ENCODE measurements at places on chromosomes 16 and 17.

DNA sequence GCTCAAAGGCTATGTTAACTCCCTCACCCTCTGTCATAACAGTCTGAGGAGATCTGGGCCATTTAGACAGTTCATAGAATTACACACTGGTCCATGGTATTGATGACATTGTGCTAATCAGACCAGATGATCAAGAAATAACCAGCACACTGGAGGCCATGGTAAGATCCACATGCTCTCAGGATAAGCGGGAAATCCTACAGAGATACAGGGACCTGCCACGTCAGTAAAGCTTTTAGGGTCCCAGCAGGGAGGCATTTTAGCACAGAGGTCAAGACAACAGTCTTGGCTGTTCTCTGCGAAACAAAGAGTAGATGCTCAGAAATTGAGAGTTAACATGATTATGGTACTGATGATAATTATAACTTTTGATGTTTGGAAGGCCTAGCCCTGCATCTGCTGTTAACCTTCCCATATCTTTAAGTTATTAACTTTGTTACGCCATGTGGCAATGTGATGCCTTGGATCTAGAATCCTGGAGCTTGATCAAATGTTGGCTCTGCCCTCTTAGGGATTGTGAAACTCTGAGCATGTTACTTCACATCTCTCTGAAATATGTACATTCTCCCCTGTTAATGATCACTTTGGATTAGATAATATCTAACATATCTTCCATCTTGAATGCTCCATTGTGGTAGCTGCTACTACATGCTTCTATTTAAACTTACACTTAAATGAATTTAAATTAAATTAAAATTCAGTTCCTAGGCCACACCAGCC lies 172.0 kb upstream of the SOX9 start:
- no peak for DNase-seq

- no peak for DNase-seq
Observed at GRCh38 chr16:88977018-88977811, at the start of gene CBFA2T3. TSS of gene CBFA2T3 (minus strand) at chr16:88977207. CDS start at chr16:88976807, 400 bp downstream.

GRCh38 chr17:64551461-64551860 lies 44.7 kb downstream of the CEP95 start:
- DNase-seq = no peak

GRCh38 chr17:79548116-79548515 lies 62.7 kb downstream of the RBFOX3 start:
- no peak for DNase-seq

GRCh38 chr16:11413907-11414595 lies 68.8 kb downstream of the RMI2 start:
- no peak for DNase-seq

GRCh38 chr16:50083996-50084395 lies 18.2 kb downstream of the HEATR3 start:
- no peak for DNase-seq

DNA sequence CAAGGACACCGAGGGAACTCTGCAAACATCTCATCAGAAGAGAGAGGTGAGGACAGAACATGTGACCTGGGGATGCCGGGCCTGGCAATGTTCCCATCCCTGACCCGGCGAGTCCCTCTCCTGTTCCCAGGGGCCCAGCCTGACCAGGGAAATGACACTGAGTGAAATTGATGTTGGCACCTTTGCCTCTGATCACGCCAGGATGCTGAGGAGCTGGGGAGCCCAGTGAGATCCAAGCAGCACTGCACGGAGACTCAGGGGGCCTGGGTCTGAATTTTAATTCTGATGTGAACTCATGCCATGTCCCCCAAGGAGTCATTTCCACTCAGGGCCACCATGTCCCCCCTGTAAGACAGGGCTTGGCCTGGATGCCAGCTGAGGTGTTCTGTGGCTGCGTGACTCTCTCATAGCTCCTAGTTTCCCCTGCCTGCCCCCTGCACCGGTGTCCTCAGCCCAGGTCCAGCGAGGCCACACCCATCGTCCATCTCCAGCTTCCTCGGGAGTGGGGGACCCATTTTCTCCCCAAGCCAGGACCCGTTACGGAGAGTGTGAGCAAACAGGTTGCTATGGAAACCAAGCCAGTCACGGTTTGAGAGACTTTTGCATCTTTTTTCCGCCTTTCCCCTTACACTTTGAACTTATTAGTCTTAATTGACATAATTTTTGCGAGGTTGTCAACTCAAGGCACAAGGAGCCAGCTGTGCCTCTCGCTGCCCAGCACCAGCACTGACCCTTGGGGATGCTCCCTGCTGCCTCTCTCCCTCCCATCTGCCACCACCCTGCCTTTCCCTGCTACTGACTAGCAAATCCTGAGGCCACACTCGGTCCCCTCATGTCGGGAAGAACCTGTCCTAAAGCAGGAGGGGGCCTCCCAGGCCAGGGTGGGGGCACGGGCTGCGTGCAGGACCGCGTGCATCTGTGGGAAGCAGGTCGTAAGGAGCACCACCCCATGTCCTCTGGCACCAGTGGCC lies 150.0 kb downstream of the SDK2 start:
- DNase-seq = no peak

Data from fibroblast of the aortic adventitia (primary cell).